ENCODE measurements at places on chromosomes 4 and X.

GRCh38 chrX:16979226-16979625, 32.8 kb downstream of the REPS2 start:
- no peak for DNase-seq

- no peak for DNase-seq
Observed at GRCh38 chrX:100874325-100874724, at the start of gene NOX1. Gene NOX1, minus strand, starts transcription at chrX:100874359. Its CDS starts 220 bp downstream, at chrX:100874139.

GRCh38 chr4:88775529-88775928, 77.9 kb upstream of the NAP1L5 start:
- no peak for DNase-seq

DNA sequence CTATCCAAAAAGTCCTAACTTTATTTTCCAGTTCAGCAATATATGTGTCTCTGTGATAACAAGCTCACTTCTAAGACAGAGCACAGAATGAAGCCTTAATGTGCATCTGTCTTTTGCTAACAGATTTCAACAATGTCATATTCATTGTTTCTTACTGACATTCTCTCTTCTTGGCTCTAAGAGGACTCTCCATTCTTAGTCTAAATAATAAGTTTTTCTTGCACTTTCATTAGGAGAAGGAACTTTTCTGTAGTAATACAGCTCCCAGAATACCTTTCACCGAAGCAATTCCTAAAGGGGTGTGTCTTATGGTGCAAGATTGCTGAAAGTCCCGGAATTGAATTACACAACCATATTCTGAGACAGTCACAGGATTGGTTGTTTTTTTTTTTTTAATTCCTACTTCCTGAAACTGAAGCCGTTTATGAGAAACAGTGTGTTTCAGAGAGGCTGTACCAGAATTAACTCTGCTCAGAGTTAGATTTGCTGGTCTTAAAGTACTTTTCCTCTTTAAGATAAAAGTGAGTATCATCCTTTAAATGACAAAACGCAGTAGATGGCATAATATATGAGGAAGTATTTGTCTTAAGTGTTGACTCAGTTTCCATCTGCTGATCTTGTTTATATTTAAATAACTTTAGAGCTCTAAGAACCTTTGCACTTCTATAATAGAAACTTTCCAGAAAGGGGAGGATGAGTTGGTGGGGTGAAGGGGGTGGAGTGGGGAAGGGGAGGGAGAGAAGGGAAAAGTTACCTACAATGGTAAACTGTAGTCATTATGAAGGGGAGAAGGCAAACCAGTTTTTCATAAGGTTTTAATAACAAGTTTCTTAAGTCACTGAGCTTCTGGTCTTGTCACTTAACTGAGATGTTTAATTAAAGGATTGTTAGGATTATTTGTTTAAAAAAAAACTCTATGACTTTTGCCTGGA, at the start of gene ALPK1:
Gene ALPK1, plus strand, starts transcription at position 421 of the 932 bp plus-strand sequence.
- DNase-seq: no peak

Measured in stimulated activated CD4-positive, alpha-beta T cell treated with anti-CD3 and anti-CD28 coated beads, Interleukin-12 subunit alpha, Interleukin-12 subunit beta, amount 100 ng/mL, for 48 hours (primary cell).